COLO829 (cell line): ENCODE measurements at places on chromosomes 16 and 17.

DNA sequence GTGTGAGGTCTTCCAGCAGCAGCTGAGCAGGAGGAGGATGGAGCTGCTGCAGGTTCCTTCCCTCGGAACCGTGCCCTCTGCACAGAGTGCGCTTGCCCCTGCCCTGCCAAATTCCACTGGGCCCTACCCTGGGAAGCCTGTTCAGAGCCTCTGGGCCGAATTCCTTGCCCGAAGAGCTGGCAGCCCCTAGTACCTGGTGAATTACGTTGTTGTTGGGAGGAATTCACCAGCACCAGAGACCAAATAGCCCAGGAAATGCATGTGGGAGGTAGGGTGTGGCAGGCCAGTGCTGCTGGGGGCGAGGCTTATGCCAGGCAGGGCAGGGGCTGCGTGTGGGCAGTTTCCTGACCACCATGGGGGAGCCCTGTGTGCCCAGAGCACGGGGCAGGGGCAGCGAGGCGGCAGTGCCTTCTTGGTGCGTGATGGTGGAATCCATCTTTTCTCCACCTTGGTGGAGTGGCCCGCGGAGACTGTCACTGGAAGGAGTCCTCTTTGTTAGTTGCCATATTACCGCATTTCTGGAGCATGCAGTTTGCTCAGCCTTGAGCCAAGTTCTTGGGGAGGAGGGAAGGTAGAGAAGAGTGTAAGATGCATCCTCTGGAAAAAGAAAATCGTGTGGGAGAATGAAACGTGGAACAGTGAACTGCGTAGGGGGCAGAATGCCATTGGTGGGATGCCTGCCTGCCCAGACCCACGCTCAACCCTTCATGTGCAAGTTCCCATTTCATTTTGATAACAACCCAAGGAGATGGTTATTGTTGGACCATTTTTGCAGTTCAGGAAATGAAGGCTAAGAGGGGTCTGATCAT, 2.3 kb downstream of the MRC2 start:
- no peak for DNase-seq

DNA sequence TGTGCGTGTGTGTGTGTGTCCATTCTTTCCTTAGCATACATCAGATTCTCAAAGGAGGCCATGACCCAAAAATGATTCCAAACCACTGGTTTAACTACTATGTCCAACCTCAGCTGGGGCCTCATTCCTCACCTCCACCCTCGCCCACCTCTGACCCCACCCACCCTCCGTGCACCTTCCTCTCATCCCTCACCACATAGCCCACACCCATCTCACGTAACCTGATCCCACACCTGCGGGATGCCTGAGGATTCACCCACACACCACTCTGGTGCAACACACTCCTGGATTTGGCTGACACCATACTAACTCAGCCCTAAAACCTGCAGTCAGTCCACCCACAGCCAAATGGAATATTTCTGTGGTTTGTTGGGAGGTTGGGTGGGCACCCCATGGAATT, 3.3 kb upstream of the CSNK2A2 start:
- no peak for DNase-seq

- DNase-seq, result no peak
Observed at GRCh38 chr16:56022818-56023217, 147.6 kb upstream of the CES5A start.

DNA sequence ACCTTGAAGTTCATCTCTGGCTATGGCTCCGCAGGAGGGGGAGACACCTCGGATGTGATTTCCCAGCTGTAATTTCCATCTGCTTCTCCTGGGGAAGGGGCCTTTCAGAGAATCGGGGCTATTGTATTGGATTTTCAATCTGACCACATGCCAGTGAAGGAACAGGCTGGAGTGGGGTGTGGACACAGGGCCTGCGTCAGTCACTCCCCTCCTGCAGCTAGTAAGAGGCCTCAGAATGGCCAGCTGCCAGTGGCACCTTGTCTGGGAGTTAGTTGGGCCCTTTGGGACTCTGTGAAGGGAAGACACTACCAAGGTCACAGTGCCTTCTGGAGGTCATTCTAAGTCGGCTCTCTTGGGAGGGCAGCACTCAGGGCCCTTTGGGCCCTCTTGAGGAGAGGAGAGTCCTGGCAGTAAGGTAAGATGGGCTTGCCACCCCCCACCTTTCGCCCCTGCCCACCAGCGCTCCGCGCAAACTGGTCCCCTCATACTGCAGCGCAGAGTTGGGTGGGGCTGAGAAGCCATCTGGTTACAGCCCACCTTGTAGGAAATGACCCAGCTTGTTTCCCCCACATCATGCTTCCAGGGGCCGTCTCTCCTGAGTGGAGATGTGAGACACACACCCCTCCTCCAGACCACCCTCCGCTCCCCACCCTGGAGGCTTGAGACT, 5.4 kb downstream of the NXPH3 start:
- no peak for DNase-seq

- no peak for DNase-seq
Observed at GRCh38 chr17:17886226-17886625, 49.4 kb upstream of the SREBF1 start.

- DNase-seq, result no peak
Observed at GRCh38 chr16:79269211-79269863, 331.2 kb downstream of the MAF start.

GRCh38 chr16:10103118-10103517, 79.1 kb downstream of the GRIN2A start:
- DNase-seq, result no peak

DNA sequence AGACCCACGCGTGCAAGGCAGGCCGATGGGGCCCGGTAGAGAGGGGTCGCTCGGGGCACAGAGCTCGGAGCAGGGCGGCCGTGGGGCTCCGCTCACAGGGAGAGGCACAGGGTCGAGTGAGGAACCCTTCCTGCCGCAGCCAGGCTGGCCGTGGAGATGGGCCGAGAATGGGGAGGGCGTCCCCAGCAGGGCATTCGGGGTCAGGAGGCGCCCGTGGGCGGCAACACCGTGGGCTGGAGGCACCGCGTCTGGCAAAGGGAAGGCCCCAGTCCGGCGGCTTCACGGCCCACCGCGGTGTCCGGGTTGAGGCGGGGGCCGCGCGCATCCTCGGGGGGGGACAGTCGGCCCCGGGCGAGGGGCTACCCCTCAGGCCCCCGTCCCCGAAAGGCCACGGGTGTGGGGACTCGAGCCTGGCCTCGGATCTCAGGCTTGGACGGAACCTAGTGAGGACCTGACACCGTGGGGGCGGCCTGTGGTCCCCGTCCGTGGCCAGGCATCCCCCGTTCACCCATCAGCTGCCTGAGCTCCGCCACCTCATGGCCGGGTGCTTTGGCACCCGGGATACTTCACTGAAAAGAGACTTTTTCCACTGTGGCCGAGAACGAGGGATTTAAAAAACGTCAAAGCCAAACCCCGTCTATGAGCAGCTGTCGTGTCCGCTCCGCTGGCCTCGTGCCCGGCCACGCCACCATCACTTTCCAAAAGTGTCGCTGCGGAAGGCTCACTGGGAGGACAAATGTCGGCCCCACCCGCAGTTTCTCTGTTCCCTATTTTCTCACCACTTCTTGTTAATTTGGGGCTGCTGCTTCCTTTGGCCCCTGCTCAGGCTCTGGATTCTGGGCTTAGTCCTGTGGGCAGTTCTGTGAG, 73.6 kb downstream of the METRNL start:
- no peak for DNase-seq

GRCh38 chr17:75763613-75764416, 1.2 kb downstream of the GALK1 start:
- DNase-seq, result no peak

GRCh38 chr16:3637371-3637923, 17.0 kb upstream of the DNASE1 start:
- no peak for DNase-seq

DNA sequence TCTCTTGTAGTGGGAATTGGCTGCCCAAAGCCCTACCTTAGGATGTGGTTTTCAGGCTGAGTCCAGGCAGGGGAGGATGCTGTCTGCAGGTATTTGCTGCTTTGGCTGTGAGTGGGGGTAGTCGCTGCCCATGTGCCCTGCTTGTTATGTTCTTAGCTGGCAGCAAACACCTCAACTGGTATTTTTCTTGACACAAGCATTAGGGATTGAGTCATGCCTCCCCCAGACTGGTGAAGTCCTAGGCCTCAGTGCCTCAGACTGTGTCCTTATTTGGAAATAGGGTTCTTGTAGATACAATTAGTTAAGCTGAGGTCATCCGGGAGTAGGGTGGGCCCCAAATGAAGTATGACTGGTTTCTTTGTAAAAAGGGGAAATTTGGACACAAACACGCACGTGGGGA, 808.3 kb upstream of the EEF2KMT start:
- DNase-seq, result no peak

GRCh38 chr17:57342963-57343589, 86.8 kb downstream of the MSI2 start:
- no peak for DNase-seq

- DNase-seq, result no peak
Observed at GRCh38 chr17:51580869-51581268, 320.5 kb downstream of the UTP18 start.

GRCh38 chr17:50889528-50890118, 23.5 kb upstream of the TOB1 start:
- DNase-seq, result no peak

DNA sequence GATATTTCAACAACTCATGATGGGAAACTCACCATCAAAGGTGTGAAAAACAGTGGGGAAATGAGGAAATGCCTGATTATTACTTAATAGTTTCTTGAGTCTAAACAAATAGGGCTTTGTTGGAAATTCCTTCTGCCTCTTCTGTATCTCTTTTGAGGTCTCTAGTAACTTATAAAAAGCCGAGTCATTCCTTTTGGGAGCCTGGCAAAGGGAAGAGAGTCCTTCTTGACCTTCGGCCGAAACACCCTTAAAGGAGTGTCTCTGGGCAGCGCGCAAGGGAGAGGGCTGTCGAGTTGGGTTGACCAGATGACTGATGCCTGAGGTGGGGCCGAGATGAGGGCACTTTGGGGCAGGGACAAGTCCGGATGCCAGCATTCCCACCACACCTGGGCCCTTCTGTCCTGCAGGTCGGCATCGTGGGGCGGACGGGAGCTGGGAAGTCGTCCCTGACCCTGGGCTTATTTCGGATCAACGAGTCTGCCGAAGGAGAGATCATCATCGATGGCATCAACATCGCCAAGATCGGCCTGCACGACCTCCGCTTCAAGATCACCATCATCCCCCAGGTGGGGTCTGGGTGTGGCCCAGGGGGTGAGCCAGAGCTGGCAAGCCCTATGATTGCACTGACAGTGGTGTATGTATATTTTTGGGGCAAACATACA, 89.2 kb downstream of the ABCC6 start:
- DNase-seq, result peak; percentile 48

DNA sequence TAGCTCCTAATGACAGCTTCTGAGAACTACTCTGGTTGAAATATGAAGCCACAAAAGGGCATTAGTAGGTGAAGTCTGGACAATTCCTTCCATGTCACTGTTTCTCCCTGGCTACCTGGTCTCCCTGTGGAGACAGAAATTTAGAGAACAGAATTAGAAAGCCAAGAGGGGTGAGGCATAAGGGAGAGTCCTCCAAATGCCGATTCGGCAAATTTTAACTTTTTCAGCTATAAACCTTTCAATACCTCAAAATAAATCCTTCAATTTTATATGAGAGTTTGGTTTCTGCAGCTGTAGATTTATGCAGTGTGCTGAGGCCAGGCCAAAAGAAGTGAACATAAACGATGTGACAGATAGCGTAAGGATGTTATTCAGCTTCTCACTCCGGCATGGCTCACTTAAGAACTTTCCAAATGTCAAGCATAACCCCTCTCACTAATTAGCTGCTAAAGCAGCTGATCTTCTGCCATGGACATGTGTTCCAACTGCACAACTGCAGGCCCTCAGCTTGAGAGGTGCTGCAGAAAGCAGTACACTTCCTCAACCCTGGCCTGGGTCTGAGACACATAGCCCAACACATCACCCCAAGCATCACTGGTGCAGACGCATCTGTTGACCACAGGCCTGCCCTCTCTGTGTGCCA, 247.9 kb upstream of the SOX9 start:
- no peak for DNase-seq

DNA sequence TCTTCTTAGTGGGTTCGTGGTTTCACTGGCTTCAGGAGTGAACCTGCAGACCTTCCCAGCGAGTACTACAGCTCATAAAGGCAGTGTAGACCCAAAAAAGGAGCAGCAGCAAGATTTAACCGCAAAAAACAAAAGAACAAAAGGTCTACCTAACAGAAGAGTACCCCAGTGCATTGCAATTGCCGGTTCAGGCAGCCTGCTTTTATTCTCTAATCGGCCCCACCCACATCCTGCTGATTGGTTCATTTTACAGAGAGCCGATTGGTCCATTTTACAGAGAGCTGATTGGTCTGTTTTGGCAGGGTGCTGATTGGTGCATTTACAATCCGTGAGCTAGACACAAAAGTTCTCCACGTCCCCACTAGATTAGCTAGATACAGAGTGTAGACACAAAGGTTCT, 2.0 kb upstream of the ARRB2 start:
- DNase-seq, result no peak

GRCh38 chr17:62797959-62798358, 10.2 kb downstream of the MARCHF10 start:
- DNase-seq, result no peak

- no peak for DNase-seq
Observed at GRCh38 chr16:27781195-27781524, 231.2 kb downstream of the KATNIP start.

GRCh38 chr17:51948128-51948527, 210.4 kb downstream of the CA10 start:
- DNase-seq, result no peak

GRCh38 chr17:67999291-67999911, 3.1 kb upstream of the C17orf58 start:
- DNase-seq, result no peak

DNA sequence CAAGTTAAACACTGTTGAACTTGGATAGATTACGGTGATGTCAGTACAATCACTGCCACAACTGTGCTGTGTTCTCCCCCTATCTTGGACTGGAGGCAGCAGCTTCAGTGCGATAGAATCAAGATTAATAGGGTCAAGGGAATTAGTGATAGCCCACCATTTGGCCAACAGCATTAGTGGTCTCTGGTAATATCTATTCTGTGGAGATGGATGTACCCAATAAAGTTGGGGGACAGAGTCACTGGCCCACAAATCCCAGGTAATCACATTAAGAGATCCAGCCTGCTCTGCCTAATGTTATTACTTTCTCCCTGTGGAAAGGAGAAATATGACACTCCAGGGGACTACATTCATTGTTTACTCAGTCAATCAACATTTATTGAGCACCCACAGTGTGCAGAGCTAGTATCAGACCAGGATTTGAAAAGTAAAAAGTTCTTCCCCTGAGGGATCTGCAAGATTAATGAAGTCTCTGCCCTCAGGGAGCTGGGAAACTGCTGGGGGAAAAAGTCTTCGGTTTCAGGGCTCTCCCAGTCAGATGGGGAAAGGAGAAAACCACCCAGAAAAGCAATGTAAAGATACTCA, 23.6 kb upstream of the ATP5MC1 start:
- DNase-seq, result no peak
